ENCODE measurements at places on chromosomes 13 and 19.
A peak's percentile ranks its signal among the peaks of the same experiment; 100 is the strongest.

DNA sequence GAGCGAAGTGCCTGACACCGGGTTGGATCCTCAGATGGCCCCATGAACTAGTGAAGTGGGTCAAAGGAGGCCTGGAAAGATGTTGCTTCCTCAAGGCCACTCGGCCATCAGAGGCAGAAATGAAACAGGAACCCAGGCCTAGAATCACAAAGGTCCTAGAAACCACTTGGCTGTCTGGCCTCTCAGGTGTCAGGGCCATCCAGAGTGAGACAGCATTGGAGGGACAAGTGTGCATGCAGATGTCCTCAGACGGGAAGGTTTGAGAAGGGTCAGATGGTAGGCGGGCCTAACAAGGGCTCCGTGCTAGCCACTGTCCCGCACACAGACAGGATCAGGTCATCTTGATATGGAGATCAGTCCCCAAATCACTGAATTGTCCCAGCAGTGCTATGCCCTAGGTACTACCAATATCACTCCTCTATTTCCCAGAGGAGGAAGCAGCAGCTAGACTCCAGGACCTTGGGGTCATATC is 14.3 kb downstream of the CCDC97 start:
- DNase-seq, result no peak

DNA sequence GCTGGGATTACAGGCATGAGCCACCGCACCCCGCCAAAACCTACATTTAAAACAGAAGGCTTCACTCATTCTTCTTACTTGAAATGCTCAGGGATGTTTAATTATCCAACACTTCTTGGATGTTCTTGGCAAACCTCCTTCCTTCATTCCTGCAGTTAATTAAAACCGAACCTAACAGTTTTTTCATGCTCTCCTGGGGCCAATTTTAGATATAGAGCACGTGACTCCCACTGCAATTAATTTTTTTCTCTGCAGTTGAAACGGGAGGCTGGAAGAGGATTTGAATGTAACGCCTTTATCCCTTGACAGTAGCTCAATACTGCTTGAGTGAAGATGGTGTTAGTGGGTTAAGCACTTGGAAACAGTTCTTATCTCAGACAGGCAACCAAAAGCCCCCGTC is 4.6 kb upstream of the ACTL9 start:
- DNase-seq, result no peak

GRCh38 chr19:47305309-47305751 is 4.3 kb upstream of the C5AR1 start:
- peak; percentile 29 for DNase-seq

GRCh38 chr19:28333909-28334308 is 879.0 kb downstream of the UQCRFS1 start:
- DNase-seq, result no peak

DNA sequence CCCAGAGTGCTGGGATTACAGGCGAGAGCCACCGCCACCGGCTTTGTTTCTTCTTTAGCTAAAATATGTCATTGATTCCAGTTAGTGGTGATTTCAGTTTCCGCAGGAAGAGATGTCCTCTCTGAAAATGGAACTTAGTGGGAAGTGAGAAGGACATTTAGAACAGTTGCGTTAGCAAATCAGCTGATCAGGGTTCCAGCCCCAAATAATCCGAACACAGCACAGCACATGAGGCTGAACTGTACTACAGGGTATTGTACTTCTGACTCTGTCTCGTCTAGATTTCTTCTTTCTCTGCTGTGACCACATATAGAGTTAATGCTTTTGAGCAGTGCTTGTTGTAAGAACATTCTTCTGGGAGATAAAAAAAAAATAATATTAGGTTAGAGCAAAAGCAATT is 314.4 kb downstream of the MYO16 start:
- no peak for DNase-seq
